Effector CD4-positive, alpha-beta T cell (primary cell): ENCODE measurements at places on chromosomes 2 and 18.

DNA sequence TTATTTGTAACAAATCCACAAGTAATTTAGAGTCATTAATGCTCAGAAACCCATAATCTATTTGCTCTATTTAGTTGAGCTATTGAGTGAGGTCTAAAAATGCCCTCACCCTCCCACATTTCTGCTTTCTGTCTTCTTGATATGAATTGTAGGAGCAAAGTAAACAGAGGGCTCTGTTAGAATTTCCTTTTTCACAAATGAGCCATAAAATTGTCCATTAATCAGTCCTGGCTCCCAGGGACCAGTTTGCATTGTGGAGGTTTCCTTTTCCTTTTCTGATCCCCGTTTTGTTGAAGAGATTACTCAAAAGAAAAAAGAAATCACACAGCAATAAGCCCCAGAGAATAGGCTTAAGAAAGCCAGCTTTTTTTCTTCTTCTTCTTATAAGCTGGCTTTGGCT lies 476.7 kb downstream of the EPHA4 start:
- DNase-seq: no peak

GRCh38 chr2:19035238-19035637 lies 323.2 kb downstream of the OSR1 start:
- DNase-seq: no peak

DNA sequence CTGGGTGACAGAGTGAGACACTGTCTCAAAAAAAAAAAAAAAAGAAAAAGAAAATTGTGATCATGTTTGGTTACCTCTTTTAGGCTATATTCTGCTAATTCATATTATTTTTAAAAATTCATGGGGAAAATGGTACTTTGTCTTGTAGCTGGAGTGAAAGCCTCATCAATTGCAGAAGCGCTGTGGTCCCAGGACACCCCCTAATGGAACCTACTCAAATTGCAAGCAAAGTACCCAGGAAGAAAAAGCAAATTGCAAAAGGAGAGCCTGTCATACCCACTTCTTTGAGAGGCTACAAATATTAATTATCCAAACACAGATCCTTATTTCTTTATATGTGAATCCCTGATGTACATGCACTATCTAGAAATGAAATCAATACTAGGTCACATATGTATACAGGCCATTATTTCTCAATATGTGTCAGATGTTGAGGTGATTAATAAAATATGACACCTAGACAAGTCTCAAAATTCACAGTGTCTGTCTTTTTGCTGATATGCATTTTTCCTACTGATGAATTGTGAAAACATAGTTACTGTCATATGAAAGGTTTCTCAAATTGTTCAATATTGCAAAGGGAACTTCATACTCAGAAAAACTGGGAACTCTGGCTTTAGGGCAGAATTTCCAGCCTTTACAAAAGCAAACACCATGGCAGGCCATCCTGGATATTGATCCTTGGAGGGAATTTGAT lies 12.6 kb downstream of the CRACDL start:
- DNase-seq: no peak

DNA sequence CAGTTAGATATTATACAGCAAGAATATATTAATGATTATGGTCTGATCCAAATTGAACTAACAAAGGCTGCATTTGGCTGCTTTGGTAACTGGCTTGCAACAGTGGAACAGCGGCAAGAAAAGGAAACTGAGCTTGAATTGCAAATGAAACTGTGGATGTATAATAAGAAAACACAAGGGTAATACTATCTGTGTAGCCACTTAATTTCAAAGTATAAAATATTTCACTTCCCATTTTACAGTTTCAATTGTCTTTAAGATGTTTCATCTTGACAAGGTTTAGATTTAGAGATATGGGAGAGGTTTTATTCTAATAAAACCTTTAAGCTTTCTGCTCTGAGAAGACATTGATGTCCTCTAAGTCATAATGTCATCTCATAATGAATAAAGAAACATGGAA lies 23.8 kb downstream of the WDR75 start:
- no peak for DNase-seq

GRCh38 chr2:207055257-207055656 lies 110.5 kb downstream of the KLF7 start:
- DNase-seq: no peak

GRCh38 chr18:58027341-58027740 lies 16.7 kb upstream of the NEDD4L start:
- DNase-seq: no peak

DNA sequence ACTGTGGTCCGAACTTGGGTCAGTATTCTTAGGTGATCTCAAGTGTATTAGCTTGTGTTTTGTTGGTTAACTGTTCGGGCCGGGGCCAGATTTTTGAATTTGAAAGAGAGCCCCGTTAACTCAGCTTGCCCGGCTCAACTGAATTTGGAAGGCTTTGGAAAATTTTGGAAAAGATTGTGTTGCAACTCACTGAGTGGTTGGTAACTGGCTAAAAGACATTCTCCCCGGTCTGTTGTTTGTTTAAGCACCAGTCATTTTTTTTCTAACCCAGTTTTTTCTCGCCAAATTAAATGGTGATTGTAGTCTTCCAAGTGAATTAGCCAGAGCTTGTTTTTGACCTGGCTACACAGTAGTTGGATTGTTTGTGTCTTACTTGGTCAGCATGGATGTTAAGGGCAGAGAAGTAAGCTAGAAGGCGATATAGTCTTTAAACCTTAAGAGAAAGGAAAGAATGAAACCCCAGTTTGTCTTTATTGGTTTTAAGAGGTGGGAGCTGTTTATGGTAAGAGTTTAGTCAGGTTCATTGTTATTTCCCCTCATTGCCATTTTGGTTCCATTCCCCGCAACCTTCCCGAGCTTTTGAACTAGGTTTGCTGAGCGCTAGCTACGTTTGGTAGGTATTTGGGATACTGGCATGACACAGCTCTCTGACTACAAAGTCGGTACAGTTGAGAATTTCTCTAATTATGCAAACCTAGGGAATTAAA lies 2.4 kb downstream of the MAP4K4 start:
- DNase-seq: no peak
